ENCODE measurements at places on chromosomes 3 and 15.

- DNase-seq = no peak
Measured at GRCh38 chr15:101152914-101153313, 98.9 kb downstream of the CHSY1 start.

DNA sequence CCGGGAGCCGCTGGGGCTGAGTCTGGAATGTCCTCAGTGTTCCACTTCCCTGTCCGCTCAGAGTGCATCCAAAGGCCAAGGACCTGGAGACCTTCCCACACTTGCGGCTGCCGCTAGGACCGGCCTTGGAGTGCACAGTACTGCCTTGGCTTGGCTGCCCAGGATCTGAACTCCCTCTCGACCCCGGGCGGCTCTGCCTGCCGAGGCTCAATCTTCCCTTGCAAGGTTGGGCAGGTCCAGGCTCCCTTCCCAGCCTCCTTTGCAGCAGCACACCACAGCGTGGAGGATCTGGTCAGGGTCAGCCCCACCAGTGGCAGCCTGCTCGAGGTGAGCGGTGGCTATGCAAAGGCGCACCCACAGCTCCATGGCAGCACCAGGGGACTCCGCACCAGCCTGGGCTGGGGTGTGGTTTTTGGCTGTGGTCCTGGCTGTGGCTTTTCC, 69.2 kb downstream of the PLXNA1 start:
- DNase-seq = no peak

- DNase-seq = no peak
Measured at GRCh38 chr15:87944691-87945090, 311.8 kb downstream of the NTRK3 start.

GRCh38 chr15:100186366-100186765, 155.4 kb downstream of the ADAMTS17 start:
- no peak for DNase-seq

GRCh38 chr15:59694779-59695178, 5.7 kb upstream of the BNIP2 start:
- no peak for DNase-seq

DNA sequence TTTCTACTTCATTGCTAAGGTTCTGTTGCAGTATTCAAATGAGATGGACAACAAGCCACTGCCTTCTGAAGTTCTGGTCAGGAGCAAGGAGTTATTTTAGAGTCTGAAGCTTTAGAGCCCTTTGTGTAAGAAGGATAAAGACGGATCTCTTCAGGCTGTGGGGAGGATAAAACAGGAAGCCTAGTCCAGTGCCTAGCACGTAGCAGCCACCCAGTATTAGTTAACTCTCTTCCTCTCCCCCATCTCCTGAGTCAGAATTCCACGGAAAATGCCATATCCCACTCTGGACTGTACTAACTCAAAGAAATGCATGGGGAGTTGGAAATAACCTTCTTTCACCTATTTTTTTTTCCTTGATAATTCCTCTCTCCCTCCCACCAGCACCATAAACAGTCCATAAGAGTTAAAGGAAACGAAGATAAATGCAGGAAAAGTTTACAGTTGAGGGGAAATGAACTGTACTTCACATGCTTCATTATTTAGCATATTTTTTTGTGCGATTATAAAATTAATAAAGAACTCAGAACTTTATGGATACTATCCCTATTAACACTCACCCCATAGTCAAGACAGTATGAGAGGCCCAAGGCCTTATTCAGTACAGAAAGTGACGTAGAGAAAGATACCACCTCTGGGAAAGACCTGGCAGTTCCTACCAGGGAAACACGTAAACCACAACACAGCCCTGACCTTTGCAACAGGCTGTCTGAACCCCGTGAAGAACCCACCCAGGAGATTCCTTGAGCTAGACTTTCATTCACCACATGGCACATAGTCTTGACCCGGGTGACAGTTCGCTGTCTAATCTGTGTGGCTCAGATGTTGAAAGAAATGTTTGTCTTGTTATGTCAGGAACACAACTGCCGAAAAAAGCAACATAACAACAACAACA, 9.2 kb downstream of the IGF2BP2 start:
- no peak for DNase-seq

- DNase-seq = no peak
Measured at GRCh38 chr3:124504332-124505059, 225.8 kb upstream of the UMPS start.

DNA sequence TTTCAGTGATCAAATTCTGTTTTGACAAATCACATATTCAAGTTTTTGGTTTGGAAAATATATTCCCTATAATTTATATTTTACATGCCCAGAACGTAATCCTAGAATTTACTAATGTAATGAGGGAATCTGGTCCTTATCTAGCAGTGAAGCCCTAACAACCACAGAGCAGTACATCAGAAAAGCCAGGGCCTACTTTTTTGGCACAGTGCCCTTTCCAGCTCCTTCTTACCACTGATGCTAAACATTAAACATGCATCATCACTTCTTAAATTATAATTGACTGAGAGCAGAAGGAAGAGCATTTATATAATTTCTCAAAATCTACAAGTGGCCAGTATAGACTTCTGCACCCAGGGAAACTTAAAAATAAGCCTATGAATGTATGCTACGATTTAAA, 66.7 kb downstream of the FBXL22 start:
- no peak for DNase-seq

- peak; percentile 19 for DNase-seq
Measured at GRCh38 chr15:68055224-68055705, 1.1 kb downstream of the PIAS1 start.

Data from NCI-H146 (cell line).